ENCODE measurements at places on chromosomes 13 and 19.

DNA sequence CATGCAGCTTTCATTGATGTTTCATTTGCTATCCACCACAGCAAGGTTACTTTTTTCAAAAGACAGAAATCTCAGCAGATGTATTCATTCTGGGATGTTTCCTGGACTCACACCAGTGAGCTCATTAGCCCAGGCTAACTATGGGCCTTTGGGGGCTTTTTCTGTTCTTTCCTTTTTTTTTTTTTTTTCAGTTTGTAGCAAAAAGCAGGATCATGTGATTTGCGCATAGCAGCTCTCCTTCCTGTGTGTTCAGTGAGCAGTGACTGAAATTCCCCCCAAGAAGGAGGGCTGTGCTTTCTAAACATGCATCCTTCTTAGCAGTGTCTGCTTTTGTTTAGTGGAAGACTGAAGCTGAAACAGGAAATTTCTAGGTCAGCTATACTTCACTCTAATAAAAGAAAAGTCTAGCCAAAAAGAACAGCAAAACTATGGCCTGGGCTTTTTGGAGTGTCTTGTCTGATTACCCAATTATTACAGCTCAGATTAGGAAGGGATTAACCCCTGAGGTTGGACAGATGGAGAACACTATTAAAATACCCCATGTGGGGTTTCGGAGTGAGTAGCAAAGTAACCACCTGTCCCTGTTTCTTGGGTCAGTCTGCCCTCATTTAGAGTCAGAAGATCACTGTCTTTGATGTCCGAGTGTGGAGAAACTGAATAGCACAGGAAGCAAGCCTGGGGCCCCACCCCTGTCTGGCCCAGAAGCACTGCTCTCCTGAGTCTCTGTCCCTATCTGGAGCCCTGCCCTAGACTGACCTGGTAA, 8.9 kb upstream of the AMER2 start:
- no peak for DNase-seq

GRCh38 chr19:48751845-48752495, 471 bp downstream of the FUT1 start:
- DNase-seq, result no peak

DNA sequence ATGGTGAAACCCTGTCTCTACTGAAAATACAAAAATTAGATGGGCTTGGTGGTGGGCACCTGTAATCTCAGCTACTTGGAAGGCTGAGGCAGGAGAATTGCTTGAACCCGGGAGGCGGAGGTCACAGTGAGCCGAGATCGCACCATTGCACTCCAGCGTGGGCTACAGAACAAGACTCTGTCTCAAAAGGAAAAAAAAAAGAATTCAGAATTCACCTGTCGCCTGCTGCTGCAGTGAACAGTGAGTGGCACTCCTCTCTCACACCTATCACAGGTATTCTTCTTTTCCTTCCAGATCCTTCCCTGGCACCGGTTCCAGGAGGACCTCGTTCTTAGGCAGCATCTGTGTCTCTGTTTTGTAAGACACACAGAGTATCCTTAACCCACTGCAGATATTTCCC, 5.8 kb upstream of the MVB12A start:
- no peak for DNase-seq

- DNase-seq, result no peak
Observed at GRCh38 chr13:52760077-52760476, 20.5 kb upstream of the CNMD start.

DNA sequence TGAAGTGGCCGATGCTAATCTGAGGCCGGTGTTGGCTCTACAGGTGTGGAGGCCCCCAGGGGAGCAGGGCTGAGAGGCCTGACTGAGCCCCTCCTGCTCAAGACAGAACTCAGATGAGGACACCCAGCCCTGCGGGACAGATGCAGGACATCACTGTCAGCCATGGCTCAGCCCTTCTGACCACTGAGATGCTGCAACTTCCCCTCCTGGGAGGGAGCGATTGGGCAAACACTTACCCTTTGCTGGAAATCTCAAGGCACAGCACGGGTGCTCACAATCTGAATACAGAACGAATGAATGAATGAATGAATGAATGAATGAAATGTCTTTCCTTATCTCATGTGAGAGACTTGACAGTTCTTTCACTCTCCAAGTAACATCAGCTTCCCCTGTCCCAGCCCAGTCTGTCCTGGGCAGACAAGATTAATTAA, 3.5 kb upstream of the SIGLEC7 start:
- DNase-seq, result no peak

DNA sequence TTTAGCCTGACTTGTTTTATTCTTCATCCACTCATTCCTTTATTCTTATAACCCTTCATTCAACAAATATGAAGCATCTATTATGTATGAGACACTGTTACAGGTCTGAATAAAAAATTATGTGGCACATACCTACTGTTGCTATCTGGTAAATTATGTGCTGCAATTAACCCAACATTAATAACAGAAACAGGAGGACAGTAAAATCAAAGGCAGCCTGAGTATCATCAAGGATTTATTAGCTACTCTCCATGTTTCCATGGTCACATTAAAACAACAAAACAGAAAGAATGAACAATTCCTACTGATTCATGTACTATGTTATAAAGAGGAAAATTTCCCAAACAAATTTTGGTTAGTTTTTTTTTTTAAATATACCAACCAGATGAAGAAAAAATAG, 43.9 kb downstream of the RAP2A start:
- no peak for DNase-seq

- no peak for DNase-seq
Observed at GRCh38 chr19:50599427-50599826, 31.2 kb upstream of the LRRC4B start.

DNA sequence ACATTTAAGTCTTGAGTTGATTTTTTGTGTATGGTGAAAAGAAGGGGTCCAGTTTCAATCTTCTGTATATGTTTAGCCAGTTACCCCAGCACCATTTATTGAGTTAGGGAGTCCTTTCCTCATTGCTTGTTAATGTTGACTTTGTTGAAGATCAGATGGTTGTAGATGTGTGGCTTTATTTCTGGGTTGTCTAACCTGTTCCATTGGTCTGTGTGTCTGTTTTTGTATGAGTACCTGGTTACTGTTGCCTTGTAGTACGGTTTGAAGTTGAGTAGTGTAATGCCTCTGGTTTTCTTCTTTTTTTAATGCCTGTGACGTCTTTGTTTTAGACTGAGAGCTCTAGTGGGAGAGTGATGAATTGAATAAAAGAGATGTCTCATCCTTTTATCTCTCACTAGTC, 83.2 kb downstream of the NBEA start:
- no peak for DNase-seq

GRCh38 chr19:49985871-49986270, 24.9 kb upstream of the SIGLEC11 start:
- no peak for DNase-seq

- DNase-seq, result no peak
Observed at GRCh38 chr13:106033659-106034058, 501.8 kb downstream of the EFNB2 start.

DNA sequence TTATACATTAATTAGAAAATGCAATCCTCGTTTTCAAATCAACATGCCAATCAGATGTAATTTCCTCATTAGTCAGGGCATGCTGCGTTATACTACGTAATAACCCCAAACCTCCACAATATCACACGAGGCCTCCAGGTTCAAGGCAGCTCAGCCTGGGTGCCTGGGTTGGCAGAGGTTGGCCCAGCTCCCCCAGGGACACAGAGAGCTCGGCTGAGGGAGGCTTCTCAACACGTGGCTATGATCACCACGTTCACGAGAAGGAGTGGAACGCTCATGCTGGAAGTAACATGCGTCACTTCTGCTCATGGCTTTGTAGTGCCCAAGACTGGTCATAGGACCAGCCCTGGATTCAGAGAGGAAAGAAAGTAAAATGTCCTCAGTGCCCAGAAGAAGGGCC, 144.9 kb upstream of the SOX1 start:
- DNase-seq, result no peak

- DNase-seq, result no peak
Observed at GRCh38 chr13:29465741-29466293, 129.7 kb downstream of the SLC7A1 start.

DNA sequence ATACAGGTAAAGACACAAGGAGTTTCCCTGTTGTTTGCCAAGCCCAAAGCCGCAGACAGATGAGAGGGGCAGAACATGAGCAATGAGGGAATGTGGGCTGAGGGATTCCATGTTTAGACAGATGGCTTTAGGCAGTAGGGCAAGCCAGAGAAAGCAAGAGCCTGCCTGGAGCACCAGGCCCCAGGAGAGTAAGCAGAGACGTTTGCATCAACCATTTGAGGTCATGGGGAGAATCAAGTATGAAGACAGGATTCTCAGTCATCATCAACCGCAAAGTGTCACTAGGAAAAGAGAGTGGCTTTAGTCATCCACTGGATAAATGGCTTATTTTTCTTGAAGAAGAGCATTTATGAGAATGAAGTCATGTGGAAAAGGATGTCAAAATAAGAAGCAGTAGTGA, 184.7 kb downstream of the COG6 start:
- DNase-seq, result no peak

DNA sequence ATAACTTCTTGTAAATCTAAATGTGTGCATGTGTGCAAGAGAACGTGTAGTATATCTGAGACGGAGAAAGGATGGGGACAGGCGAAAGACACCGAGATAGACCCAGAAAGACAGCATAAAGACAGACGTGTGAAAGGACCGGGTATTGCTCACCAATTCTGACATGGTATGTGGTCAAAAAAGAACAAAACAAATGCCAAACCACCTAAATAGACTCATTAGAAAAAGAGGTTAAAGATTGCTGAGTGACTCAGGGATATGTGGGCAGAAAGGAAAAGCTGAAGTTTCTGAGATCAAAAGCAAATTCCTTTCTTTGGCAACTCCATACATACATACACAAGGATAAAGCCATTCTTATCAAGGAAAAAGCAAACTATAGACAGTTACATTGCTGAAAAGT, 179.7 kb upstream of the TSC22D1 start:
- no peak for DNase-seq

DNA sequence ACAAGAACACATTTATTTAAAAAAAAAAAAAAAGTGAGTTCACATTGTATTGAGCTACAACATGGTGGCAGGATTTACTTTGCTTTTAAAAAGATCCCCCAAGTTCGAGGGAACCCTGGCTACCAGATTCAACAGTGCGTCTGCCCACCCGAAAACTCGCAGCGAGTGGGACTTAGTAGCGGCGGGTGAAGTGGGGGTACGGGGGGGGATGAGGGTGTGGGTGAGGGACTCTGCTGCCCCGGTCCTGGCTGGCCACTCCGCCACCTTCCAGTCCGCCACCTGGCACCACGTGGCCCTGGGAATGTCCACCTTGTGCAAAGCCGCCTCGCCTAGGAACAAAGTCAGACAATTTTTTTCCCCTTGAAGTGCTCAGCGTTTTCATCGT, 19.3 kb upstream of the TINCR start:
- no peak for DNase-seq

DNA sequence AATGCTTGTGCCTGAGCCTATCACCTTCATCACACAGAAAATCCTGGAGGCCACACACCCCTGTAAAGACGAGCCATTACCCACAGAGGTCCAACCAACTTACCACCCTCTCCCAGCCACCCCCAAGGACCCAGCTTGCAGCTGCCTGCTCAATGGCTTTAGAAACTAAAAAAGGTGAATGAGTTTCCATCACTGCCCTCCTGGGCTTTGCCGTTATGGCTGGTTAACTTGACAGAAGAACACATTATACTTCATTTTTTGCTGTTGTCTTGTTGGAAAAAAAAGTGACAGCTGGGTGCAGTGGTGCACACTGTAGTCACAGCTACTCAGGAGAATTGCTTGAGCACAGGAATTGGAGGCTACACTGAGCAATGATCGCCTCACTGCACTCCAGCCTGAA, 17.4 kb upstream of the FEM1A start:
- no peak for DNase-seq

DNA sequence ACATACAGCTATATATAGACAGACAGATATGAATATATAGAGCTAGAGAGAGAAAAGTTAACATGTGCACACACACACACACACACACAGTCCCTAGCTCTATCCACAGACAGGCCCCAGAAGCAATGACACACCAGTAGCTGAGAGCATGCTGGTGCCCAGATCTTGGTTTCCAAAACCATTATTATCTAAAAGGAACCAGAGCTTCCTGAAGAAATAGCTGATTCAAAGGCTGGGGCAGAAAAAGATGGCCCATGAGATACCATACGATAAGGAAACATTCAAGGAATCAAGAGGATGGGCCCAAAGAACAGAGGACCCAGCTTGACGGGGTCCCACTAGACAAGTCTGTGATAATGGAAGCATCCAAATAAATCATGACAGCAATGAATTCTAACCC, 53.4 kb downstream of the ABCC4 start:
- DNase-seq, result no peak

GRCh38 chr13:34412295-34412694, 529.8 kb upstream of the NBEA start:
- no peak for DNase-seq

- no peak for DNase-seq
Observed at GRCh38 chr13:43021926-43022670, 1.3 kb upstream of the DNAJC15 start.

DNA sequence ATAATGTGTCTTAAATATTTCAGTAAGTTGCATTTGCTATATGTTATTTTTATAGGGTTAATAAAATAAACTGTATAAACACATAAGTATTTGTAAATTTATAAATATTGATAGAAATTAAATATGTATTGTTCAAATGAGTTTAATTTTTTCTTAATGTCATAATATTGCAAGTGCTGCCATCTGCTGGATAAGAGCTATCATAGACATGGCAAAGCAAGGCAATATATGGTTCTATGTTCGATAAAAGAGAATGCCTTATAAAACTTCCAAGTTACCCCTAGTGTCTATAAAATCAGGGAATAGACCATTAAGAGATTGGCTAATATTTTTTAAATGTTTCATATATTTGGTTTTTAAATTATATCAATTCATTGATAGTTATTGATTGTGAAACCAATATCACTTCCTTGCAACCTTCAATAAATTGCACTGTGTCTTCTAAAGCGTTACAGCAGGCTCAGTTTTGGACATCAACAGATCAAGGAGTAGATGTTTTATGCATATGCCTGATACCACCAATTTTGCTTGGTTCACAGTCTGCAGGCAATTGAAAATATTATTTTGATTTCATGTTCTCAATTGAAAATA, 29.0 kb upstream of the SLITRK6 start:
- no peak for DNase-seq

DNA sequence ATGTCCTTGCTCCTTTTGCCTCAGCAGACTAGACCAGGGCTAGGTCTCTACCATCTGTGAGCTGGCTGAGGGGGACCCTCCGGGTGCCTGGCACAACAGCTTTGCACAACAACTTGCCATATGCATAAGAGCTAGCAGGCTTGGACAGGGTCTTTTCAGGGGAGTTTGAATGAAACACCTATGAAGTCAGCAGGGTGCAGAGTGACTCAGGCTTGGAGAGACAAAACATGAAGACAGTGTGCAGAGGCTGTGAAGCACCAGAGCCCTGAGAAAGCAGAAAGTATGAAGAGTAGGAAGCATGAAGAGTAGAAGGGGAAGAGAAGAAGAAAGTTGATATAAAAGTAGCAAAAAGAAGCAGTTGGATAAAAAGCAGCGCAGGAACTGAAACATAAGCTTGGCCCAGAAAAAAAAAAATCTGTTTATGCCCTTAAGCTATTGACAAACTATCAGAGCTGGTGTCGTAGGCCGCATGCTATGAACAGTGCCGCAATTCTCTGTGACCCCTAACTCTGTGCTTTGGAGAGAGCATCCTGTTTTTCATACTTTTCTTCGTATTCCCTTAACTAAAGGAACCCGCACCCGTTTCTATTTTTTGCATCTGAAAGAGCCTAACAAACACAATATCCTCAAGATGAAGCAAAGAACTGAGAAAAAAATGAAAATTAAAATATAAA, 52.7 kb upstream of the FAM216B start:
- DNase-seq, result no peak

- DNase-seq, result no peak
Observed at GRCh38 chr13:97238432-97238831, 16.3 kb downstream of the MBNL2 start.

GRCh38 chr19:13094106-13094504, 8.6 kb downstream of the LYL1 start:
- DNase-seq, result no peak
